Activated T-cell treated with anti-CD3 and anti-CD28 coated beads for 48 hours (primary cell): ENCODE measurements at places on chromosomes 1 and 21.

- no peak for DNase-seq
Measured at GRCh38 chr1:184988506-184988905, 14.2 kb upstream of the NIBAN1 start.

DNA sequence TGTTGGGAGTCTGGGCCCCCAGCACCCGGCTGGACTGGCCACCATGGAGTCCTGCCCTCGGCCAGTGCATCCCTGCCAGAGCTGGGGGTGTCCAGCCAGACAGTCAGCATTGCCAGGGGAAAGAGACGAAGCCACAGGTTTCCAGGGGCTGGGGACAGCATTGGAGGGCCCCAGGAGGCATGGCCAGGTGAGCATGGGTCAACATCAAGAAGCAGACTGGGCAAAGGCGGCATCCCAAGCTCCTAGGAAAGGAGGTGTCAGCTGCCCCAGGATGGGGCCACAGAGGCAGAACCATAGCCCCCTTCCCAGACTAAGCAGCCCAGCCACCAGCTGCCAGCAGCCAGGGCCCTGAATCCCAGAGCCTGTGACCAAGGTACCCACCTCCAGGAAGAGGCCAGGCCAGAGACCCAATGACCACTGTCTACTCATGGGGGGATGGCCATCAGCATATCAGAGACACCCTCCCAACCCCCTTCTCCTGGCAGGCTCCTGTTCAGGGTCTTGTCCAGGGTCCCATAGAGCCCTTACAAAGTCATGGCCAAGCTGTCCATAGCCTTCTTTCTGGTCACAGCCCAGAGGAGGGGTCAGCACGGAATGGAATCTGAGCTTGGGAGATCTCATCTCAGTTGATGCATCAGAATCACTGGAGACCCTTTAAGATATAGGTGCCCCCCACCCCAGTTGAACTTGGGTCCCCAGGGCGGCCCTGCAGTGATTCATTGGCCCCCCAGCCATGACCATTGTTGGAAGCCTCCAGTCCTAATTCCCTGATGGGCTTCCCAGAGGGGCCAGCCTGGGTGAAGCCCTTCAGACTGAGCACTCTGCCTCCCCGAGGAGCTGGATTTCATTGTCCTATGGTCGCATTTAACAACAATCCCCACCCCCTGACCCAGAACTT is 32.5 kb downstream of the WNT3A start:
- no peak for DNase-seq

DNA sequence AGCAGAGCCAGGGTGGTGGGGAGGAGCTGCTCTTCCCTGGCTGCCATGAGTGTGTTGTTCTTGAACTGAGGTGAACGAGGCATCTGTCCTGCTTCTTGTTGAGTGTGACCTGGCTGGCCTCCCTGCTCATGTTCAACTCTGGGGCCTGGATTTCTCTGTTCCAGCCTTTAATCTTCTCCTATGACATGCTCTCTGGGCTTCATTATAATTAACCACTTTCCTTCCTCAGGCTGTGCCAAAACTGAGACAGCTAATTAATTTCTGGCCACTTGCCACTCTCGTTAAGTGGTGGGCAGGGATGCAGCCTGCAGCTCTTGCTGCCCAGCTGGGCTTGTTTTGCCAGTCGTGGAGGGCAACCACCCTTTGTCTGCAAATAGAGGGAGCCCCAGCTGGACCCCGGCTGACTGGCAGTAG is 23.3 kb downstream of the OPRD1 start:
- no peak for DNase-seq

GRCh38 chr1:90512441-90512840 is 204.7 kb downstream of the BARHL2 start:
- DNase-seq, result no peak

- no peak for DNase-seq
Measured at GRCh38 chr1:14999441-14999840, 154.1 kb upstream of the TMEM51 start.
